ENCODE measurements at places on chromosomes 3 and 15.

DNA sequence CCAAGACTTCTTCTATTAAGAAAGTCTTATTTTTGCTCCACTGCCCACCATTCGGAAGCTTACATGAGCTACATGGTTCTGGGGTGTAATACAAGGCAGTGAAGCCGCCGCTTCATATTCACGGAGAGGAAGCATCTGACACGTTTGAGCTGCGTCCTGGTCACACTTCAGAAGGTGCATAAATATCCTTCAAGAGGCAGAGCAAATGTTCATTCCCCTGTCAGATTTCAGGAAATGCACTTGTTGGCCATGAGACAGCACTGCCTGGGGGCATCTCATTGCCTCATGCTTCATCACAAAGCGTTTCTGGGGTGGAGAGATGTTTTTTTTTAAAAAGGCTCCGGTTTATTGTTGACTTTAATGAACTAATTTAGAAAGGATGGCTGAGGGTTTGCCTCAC, 119.9 kb downstream of the CADPS start:
- no peak for DNase-seq

DNA sequence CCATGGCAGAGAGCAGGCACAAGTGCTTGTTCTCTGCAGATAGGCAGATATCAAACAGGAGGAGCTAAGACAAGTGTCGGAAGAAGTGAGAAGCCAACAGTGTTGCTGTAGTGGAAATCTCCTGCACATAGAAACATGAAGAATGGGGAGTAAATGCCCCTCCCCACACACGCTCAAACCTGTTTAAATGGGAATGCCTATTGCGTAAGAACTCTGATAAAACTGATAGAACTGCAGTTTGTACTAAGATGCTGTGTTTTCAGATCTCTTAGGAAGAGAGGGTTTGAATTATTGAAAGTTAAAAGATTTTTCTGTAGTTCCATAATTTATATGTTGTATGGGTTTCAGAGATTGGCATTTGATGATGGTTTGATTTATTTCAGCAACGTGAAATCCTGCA, 19.6 kb downstream of the EIF2AK4 start:
- no peak for DNase-seq

DNA sequence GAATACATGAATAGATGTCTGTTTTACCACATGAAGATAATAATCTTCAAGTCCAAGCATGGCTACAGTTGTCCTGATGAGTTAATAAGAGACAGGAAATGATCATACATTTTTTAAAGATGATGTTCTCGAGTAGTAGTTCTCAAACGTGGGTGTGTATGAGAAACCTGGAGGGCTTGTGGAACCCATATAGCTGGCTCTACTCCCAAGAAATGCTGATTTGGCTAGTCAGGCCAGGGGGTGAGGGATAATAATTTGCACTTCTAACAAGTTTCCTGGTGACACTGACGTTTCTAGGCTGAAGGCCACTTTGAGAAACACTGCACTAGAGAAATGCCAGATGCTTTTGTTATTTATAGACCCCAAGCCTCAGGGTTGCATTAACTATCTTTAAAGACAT, 37.0 kb downstream of the ROPN1B start:
- no peak for DNase-seq

GRCh38 chr15:42119446-42119760, 25.0 kb upstream of the PLA2G4D start:
- no peak for DNase-seq

DNA sequence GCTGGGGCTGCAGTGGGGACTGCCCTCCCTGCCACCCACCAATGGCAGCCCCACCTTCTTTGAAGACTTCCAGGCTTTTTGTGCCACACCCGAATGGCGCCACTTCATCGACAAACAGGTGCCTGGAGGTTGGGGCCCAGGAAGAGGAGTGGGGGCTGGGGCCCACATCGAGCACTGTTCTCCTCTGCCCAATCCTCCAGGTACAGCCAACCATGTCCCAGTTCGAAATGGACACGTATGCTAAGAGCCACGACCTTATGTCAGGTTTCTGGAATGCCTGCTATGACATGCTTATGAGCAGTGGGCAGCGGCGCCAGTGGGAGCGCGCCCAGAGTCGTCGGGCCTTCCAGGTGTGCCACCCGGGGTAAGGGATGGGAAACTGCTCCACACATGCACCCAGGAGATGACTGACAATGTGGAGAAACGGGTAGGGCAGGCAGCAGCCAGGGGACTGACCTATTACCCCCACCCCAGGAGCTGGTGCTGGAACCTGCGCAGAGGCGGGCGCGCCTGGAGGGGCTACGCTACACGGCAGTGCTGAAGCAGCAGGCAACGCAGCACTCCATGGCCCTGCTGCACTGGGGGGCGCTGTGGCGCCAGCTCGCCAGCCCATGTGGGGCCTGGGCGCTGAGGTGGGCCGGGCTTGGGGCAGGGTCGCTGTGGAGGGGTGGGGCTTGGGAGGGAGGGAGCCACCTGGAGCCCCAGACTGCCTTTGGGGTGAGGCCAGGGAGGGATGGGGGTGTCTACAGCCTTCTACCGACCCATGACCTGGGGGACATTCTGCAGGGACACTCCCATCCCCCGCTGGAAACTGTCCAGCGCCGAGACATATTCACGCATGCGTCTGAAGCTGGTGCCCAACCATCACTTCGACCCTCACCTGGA, 22.9 kb downstream of the NBEAL2 start:
- no peak for DNase-seq

- no peak for DNase-seq
Observed at GRCh38 chr3:32283304-32283703, 44.8 kb downstream of the CMTM8 start.

- no peak for DNase-seq
Observed at GRCh38 chr3:168984872-168985271, 678.6 kb downstream of the MECOM start.

GRCh38 chr3:175489406-175489805, 630.3 kb downstream of the NAALADL2 start:
- DNase-seq, result no peak

- DNase-seq, result no peak
Observed at GRCh38 chr3:151052756-151053155, 32.7 kb upstream of the MED12L start.

DNA sequence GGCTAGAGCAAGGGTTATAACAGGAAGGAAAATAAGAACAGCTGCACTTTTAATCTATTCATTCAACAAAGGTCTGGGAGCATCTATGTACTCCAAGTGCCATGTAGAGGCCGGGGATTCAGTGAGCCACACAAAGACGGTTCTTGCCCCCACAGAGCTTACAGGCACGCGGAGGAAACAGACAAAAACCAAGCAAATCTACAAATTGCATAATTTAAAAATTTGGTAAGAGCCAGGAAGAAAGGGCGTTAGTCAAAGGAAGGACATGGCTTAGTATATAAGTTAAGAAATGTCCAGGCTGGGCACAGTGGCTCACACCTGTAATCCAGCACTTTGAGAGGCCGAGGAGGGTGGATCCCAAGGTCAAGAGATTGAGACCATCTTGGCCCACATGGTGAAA, 10.4 kb upstream of the GREM1 start:
- no peak for DNase-seq

- no peak for DNase-seq
Observed at GRCh38 chr15:93180656-93181055, 91.6 kb upstream of the RGMA start.

DNA sequence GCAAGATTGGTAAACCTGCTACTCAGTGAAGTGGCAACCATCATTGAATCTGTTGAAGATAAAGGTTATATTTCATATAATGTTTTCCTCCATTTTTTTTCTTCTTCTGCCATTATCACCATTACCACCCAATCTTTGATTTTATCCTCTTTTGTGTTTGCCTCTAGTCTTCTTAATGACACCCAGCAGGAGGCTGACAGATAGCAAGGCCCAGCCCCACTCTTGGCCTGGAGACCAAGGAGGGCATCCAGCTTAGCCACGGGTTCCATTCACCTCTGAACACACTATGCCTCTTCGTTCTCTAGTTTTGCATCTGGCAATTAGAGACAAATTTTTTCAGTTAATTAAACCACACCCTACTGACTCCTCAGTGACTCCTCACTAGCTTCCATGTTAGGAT, 129.7 kb downstream of the TPRG1 start:
- no peak for DNase-seq

GRCh38 chr15:56199038-56199437, 44.6 kb downstream of the RFX7 start:
- no peak for DNase-seq

DNA sequence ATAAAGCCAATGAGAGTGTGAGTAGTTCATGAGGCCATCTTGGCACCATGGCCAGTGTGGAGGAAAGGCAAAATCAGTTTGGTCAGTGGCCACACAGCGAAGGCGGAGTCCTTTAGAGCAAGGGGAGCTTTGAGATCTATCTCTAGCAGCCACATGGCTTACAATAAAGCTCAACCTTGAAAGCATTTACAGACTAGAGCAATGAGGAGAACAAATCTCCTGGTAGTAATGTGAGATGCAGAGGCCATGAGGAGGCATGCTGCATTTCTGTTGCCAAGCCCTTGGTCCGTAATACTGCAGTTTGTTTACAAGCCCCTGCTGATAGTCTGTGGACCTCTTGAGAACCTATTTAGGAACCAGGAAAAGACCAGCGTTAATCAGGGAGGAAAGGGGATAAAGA, 381.5 kb upstream of the C2CD4B start:
- DNase-seq, result no peak
